ENCODE measurements at places on chromosomes 1 and 21.

GRCh38 chr1:161076410-161076809 lies 6.7 kb upstream of the ARHGAP30 start:
- DNase-seq, result no peak

- no peak for DNase-seq
Measured at GRCh38 chr1:45304311-45305081, 22.2 kb upstream of the HPDL start.

DNA sequence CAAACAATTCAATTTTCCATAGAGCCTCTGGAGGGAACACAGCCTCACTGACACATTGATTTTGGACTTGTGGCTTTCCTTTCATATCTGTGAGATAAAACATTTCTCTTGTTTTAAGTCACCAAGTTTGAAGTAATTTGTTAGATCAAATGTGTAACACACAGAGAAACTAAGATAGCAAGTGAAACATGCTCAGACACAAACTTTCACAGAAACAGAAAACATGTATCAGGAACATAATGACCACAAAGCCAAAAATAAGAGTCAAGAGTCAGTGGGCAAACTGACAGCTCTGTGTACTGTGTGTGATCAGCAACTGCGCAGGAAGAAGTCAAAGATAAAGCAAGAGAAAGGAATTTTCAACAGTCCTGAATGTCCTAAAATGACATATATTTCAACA lies 1237.5 kb downstream of the AMY1C start:
- no peak for DNase-seq

DNA sequence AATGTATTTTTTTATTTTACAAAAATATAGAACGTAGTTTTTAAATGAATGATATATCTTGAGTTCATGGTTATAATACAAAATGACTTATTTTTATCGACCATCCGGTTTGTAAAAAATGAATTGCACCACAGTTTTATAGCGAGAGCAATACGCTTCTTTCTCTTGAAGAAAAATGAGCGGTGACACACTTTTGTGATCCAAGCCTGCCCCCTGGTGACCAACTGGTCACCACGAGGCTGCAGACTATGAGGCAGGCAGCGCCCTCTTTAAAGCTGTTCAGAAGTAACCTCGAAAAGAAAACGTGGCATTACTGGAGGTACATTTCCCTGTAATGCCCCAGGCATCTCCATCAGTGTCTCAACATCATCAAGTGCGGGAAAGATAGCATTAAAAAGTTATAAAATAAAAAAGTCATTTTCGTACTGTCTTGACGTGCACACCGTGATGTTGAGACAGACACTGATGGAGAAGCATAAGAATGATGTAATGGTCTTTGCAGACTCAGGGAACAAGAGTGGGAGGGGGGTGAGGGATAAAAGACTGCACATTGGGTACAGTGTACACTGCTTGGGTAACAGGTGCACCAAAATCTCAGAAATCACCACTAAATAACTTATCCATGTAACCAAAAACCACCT lies 734.2 kb upstream of the ADAMTS5 start:
- no peak for DNase-seq

GRCh38 chr1:239997515-239998311 lies 94.0 kb upstream of the FMN2 start:
- DNase-seq, result no peak

- no peak for DNase-seq
Measured at GRCh38 chr21:25489673-25490072, 117.6 kb downstream of the MRPL39 start.

- DNase-seq, result no peak
Measured at GRCh38 chr1:9121496-9122409, 7.1 kb downstream of the GPR157 start.

DNA sequence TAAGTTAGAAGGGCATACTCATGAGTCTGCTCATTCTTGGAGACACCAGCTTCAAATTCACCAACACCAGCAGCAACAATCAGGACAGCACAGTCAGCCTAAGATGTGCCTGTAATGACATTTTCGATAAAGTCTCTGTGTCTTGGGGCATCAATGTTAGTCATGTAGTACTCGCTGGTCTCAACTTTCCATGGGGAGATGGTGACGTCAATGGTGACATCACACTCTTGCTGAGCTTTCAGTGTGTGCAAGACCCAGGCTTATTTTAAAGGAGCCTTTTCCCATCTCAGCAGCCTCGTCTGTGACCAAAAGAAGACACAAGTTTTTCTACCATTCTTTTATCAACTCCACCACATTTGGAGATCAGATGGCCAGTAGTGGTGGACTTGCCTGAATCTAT lies 75.5 kb downstream of the SERINC2 start:
- no peak for DNase-seq

DNA sequence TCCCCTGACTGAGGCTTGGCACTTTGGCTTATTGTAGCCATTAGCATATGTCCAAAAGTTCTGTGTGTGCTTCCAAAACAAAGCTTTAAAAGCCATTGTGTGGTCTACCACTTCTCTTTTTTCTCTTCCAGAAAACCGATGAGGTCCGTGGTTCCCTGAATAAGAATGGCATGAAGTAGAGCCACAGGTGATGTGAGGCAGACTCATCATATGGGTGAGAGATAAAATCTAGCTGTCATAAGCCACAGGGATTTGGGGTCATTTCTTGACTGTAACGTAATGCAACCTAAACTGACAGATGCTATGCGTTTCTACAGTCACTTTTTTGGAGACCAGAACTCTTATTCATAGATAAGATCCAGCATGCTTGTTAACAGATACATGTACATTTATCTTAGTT lies 7.0 kb upstream of the GREM2 start:
- no peak for DNase-seq

GRCh38 chr1:25098717-25099116 lies 133.6 kb downstream of the SYF2 start:
- no peak for DNase-seq

DNA sequence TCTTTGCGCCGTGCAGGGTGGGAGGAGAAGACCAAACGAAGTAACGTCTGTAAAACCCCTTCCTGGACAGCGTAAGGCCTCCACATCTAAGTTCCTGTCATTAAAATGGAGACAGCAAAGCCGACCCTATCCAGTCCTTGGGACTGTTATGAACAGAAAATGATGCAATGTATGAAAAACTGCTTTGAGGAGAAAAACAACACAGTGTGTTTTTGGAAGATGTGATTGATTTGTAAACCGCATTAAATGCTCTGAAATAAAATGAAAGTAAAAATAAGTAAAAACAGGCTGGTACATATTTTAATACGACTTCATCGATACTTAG lies 827 bp upstream of the URB1 start:
- DNase-seq, result no peak

DNA sequence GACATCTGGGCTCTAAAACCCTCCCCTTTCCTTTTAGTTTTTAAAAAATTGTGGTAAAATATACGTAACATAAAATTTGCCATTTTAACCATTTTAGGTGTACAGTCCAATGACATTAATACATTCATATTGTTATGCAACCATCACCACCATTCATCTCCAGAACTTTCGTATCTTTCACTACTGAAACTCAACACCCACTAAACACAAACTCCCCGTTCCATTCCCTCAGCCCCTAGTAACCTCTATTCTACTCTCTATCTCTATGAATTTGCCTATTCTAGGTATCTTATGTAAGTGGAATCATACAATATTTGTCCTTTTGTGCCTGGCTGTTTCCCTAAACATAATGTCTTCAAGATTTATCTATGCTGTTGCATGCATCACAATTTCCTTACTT lies 19.4 kb upstream of the TTC4 start:
- DNase-seq, result no peak

DNA sequence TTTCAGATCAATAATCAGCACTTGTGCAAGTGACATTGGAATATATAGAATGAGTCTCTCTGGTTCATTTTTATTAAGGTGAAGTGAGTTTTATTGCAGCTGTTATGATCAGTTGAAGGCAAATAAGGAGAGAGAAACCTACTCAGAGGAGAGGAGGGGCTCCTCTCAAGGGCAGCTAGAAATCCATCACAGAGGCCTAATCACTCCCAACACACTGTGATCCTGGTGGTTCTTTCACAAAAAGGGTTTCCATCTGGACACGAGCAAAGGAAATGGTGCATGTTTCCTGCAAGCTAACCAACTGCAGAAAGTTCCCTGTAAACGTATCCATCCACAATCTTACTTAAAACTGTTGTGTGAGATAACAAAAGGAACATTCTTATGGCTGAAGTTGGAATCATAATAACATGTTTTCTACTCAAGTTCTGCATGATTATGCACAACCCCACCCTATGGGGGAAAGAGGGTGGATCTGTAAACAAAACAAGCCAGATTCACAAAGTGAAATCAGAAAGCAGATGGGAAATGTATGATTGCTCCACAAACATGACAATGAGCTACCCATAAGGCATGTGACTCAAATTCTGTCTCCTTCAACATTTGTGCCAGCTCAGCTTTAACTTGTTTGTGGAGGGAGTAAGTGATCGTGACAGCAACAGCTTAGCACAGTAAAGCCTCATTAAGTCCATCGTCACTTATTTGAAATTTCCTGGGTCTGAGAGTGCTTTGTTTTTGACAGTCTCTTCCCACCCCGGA lies 141.2 kb upstream of the ST6GALNAC5 start:
- DNase-seq, result no peak

Data from activated CD4-positive, CD25-positive, alpha-beta regulatory T cell (primary cell).